Activated naive CD8-positive, alpha-beta T cell treated with anti-CD3 and anti-CD28 coated beads, Interleukin-2, amount 10 ng/mL, durations not matched to agents 7 days and 5 days (primary cell): ENCODE measurements at places on chromosomes 1 and 21.

DNA sequence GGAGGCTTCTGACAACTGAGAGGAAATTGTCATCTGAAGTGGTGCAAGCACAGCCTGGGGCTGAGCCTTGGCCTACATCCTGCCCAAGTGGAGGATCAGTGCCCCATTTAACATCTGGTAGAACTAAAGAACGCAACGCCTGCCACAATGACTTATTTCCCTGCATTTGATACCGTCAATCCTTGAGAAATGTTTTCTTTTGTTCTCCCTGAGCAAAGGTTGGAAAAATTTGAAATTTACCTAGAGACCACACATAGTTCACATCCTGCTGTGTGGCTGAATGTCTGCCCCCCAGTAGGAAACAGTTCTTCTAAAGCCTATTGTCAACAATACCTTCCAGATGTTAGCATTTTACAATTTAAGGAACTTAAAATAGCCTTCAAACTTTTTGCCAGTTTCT lies 5.6 kb upstream of the RGS4 start:
- DNase-seq = no peak

DNA sequence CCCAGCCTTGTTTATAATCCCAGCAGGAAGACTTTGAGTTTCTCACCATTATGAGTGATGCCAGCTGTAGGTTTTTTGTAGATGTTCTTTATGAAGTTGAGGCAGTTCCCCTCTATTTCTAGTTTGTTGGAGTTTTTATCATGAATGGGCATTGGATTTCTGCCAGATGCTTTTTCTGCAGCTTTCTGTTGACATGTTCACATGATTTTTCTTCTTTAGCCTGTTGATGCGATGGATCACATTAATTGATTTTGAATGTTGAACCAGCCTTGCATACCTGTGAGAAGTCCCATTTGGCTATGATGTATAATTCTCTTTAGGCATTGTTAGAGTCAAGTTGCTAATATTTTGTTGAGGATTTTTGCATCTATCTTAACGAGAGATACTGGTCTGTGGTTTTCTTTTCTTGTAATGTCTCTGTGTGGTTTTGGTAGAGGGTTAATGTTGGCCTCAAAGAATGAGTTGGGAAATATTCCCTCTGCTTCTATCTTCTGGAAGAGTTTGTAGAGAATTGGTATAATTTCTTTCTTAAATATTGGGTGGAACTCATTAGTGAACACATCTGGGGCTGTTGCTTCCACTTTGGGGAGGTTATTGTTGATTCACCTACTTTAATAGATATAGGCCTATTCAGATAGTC lies 33.2 kb downstream of the ZBTB40 start:
- DNase-seq = no peak

DNA sequence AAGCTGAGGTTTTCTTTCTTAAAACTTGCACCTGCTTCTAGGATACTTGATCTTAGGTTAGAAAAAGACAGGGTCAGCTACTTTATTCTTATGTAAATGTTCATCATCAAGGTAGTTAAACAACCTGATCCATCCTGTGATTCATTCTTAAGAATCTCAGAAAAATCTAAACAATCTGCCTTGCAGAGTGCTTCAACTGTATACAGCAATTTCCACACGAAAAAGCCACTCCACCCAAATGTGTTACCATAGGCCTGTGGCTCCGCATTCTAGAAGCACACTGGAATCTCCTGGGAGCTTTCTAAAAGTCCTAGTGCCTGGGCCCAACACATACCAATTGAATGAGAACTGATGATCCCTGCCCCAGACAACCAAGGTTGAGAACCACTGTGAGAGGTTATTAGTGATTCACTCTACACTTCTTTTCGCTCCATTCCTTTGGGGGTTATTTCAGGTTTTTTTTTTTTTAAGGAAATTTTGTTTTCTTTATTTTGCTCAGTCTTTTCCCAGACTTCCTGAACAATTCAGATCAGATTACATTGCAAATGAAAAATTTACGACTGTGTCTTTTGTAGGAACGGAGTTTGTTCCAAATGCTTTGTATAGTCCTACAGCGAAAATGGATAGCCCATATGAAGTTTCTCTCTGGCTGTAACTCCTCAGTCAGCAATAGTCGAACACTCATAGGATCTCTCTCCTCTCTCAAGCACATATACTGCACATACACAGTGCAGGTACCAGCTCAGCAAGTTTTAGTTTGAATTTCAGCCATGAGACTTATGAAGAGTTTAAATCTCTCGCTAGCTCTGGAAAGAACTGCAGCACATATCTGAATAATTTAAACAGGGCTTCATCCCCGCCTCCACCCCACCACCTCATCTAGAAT lies 16.1 kb downstream of the SMYD2 start:
- DNase-seq = no peak

DNA sequence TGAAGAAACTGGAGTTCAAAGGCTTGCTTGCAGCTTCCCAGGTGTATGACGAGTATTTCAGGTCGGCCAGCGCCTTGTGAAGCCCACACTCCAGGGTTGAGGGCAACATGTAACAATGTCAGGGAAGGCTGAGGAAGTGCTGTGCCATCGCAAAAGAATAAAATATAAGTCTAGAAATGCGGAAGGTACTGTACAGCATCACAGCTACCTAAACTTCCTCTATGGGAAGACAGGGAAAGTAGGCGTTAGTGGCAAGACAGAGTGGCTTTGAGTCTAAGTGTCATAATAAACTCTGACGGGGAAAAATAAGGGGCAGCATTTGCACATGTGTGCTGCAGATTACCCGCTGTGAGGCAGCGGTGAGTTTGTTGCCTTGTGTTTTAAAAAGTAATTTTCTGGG lies 28.9 kb downstream of the DOP1B start:
- DNase-seq = no peak

DNA sequence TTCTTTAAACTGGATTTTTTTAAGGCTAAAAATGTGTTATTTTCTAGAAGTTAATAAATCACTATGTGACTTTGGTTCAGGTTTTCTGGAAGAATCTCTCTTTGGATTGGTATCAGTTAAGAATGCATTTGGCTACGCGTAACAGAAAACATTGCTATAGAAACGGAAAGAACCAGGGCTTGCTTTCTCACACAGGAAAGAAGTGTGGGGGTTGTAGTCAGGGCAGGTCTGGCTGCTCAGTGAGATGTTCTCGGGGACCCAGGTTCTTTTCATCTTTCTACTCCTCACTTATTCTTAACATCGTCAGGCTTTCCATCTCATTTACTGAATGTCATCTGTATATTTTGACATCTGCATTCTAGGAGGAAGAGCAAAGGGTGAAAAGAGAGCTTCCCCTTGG lies 191.4 kb downstream of the ZBTB18 start:
- DNase-seq = no peak

GRCh38 chr1:154809436-154810413 lies 60.4 kb downstream of the KCNN3 start:
- DNase-seq = no peak

DNA sequence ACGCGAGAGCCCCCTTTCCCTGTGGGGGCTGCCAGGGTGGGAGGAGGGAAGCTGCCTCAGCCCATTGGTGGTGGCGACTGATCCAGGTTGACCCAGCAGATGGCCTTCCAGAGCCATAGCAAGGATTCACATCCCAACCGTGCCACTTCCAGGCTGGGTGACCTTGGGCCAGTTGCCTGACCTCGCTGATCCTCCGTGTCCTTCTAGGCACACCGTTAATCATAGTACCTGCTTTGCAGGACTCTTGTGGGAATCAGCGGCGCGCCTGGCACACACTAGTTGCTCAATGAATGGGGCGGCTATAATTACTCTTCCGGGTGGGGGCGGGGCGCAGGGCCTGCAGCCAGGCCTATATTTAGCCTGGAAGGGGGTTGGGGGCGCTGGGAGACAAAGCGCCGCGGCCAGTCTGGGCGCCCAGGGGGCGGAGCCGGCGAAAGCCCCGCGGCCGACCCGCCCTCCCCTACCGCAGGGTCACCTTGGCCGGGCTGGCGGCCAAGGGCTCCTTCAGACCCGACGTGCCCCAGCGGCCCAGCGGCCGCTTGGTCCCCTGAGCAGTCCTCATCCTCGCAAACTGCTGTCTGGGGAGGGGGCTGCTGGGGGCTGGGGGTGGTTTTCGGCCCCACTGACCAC lies 5.1 kb downstream of the HSPB7 start:
- peak; percentile 66 for DNase-seq

GRCh38 chr1:177164380-177165068 lies at the start of gene ASTN1:
TSS of gene ASTN1 (minus strand) at chr1:177164712. CDS start at chr1:177164676, 36 bp downstream.
- DNase-seq = no peak

DNA sequence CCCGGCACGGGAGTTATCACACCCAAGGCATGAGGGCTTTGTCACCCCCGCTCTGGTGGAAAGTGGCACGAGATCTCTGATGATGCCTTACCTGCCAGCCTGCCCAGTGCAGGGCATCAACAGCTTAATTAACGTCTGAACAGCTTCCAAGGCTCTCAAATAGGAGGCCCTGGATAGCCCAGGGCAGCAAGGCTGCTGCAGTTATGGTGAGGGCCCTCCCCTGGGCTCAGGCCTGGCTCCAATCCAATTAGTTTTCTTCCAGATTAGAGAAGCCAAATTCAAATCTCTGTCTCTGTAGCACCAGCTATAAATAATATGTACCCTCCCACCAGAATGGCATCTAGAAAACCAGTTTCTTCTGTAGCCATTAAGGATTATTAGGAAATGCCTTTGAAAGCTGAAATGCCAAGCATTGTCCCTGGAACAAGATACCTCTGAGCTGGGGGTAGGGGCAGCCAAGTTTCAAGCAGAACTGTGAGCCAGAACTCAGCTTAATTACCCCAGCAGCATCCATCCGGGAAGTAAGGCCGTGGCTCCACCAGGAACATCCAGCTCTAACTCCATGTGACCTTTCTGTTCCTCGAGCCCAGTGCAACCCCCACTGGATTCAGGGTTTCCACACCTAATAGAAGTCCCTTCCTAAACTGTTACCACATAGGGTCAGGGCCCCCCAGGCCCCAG lies 12.5 kb downstream of the QSOX1 start:
- DNase-seq = no peak

DNA sequence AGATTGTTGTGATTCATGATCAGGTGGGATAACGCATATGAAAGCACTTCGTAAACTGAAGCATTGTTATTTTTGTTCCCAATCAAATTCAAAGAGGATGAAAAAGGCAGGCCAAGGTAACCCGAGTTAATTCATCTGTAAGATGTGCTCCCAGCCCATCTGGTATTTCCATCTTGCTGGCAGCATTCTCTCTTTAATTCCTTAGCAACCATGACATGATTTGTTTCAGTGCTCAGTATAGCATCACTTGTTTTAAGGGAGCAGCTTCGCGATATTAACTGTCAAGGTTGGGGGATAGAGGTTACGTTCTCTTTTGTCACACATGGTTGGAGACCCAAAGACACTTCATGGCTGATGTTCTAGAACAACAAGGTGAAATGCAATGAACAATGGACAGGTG lies 6.4 kb downstream of the TSPAN2 start:
- DNase-seq = no peak

DNA sequence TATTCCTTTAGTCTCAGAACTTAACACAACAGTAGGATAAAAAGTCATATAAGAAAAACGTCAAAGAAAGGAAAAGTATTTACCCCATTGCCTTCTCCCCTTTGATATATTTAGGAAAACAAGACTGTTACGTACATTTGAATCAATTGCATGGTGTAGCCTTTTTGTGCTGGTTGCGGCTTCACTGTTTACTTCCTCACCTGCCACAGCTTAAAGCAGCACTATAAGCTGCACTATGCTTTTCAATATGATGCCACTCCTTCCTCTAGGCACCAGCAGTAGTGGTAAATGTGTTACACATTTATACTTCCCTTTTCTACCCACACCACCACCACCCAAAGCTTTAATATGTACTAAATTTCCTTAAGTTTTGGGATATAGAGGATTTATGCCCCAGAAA lies 111.1 kb downstream of the ATP1B1 start:
- DNase-seq = no peak

GRCh38 chr1:33436557-33437285 lies 5.8 kb upstream of the PHC2 start:
- DNase-seq = no peak

DNA sequence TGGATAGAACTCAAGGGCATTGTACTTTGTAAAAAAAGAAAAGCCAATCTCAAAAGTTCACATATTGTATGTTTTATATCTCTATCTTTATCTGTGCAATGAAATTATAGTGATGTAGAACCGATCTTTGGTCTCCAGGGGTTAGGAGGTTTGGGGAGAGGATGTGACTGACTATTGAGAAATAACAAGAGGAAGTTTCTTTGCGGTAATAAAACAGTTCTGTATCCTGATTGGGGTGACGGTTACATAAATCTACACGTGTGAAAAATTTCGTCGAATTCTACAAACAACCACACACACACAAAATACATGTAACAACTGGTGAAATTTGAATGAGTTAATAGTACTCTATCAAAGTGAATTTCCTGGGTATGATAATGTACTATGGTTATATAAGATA lies 10.6 kb upstream of the OR2T33 start:
- no peak for DNase-seq
